ENCODE measurements at places on chromosomes 4 and X.

- DNase-seq: peak; percentile 98
Observed at GRCh38 chr4:185524888-185525863, 10.1 kb downstream of the PDLIM3 start.

- DNase-seq: no peak
Observed at GRCh38 chrX:113001836-113002235, 161.2 kb upstream of the AMOT start.

DNA sequence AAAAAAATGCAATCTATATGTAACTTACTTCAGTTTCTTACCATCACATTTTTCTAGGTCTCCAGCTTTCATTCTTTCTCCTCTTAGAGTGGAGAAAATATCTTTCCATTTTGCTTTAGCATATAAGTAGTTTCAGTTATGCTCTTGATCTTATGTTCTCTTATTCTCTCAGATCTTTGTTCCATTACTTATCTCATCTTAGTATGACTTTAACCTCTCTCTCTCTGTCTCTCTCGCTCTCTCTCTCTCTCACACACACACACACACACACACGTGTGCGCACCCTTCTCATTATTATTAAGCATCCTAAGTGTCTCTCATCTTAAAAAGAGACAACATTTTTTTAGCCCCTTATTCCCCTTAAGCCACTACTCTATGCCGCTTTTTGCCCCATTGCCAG lies 92.8 kb downstream of the FAAH2 start:
- no peak for DNase-seq

GRCh38 chr4:105329081-105329480 lies 144.8 kb downstream of the PPA2 start:
- DNase-seq: no peak

DNA sequence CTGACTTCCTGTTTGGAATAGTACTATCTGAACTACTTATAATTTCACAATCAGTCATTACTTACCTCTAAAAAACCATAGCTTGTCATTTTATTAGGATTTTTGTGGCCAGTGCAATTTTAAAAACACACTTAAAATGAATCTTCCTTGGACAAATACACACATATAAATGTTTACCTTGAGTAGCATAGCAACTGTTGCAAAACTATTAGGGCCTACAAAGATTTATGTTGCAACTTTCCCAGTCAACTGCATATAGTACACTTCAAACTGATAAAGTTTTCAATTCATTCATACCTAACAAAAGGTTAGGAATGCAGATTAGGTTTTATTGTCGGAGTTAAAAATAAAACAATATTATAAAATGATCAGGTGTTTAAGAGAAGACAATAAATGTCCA lies 193.0 kb downstream of the PDGFC start:
- peak; percentile 71 for DNase-seq

GRCh38 chrX:84865113-84865512 lies 138.6 kb upstream of the APOOL start:
- DNase-seq: peak; percentile 2

DNA sequence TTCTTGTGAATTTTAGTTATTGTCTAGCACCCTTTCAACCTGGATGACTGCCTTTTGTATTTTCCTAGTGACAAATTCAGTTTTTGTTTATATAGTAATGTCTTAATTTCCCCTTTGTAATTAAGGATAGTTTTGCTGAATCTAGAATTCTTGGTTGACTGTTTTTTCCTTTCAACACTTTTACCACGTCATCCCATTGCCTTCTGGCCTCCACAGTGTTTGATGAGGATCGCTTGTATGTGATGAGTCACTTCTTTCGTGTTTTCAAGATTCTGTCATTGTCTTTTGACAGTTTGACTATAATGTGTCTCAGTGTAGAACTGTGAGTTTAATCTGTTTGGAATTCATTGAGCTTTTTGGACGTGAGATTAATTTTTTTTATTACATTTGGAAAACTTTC lies 30.1 kb downstream of the KDM6A start:
- DNase-seq: peak; percentile 65

DNA sequence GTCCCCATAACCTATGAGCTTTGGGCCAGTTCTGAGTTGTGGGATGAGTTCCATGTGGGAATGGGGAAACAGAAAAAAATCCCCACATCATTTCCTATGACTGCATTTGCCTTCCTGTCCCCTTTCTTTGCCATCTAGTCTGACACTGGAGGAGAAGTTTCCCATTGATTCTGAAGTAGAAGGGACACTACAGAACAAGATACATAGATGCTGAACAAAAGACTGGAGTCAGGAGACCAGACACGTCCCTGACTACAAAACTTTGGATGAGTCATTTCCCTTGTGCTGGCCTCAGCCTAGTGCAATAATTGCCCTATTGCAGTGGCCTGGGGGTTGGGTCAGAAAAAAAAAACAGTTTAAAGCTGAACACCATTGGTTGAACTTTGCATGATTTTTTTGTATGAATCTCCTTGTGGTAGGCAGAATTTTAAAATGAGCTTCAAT lies 22.1 kb downstream of the BEX3 start:
- peak; percentile 89 for DNase-seq

GRCh38 chr4:55925241-55925640 lies 23.5 kb upstream of the CEP135 start:
- DNase-seq: peak; percentile 24

GRCh38 chr4:126018274-126018673 lies 703.5 kb downstream of the FAT4 start:
- DNase-seq: no peak

DNA sequence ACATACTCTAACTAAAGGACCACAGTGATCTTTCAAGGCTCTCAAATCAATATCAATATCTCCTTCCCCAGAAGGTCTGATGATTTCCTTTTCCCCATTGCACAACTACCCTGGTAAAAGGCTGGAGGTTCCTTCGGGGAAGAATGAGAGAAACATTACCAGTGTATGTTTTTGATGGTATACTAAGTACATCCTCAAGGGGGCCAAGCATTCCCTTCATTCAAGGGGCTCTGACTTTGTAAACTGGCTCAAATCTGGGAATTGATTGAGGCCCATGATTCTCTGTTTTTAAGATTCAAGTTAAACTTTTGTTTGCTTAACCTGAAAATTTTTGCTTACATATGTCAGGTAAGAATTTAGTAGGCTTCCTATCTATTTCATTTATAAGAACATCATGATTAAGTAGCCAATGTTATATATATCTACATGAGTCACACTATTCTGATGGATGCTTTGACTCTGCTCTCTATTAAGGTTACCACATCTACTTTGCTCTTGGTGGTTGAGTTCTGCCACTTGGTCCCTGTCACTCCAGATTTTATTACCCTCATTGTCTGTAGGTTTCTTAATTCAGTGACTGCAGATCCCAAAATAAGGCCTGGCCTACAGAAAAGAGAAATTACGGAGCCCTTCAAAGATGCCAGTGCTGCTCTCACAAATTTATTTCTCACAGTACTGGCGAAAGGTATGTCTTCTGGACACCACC lies 16.4 kb upstream of the GUCY1B1 start:
- DNase-seq: peak; percentile 7

- DNase-seq: peak; percentile 84
Observed at GRCh38 chr4:14513471-14513870, 488.8 kb upstream of the CPEB2 start.

- peak; percentile 17 for DNase-seq
Observed at GRCh38 chr4:184347251-184348239, 126.8 kb downstream of the IRF2 start.

DNA sequence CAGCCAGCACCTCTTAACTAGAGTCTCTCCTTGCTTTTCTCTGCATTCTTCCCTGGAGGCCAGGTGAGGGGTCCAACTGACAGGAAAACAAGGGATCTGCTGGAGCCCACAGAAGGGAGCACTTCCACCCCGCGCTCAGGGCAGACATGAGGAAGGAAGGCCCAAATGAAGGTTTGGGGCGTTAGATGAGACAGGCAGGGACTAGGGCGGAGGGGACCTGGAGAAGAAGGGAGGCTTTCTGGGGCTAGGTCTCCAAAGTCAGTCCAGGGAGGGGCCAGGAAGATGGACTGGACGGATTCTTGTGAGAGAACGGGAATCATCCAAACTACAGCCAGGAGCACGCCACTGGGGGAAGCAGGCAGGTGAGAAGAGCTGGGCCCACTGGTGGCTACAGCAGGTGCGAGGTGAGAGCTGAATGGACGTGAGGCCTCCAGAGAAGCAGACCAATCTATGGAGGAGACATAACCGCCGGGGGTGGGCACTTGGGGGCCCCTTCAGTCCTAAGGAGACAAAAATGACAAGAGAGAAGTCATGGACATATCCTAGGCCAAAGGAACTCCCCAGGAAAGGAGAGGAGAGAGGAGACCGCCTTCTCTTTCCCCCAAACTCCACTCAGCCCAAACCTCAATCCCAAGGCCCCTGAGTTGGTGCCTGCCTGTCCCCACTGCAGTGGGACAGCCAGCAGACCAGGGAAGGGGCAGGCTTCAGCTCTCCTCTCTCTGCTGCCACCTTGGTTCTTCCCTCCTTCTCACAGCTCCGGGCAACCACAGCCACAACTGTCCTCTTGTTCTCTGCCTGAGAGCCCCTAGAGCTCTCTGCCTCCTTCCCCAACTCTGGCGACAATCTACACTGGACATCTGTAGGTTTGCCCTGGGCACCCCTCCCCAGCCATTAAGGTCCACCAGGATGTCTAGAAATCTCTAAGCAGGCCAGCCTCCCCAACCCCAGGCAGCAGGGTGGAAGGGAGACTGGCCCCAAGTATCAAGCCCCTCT lies 7.0 kb downstream of the APLN start:
- DNase-seq: no peak

DNA sequence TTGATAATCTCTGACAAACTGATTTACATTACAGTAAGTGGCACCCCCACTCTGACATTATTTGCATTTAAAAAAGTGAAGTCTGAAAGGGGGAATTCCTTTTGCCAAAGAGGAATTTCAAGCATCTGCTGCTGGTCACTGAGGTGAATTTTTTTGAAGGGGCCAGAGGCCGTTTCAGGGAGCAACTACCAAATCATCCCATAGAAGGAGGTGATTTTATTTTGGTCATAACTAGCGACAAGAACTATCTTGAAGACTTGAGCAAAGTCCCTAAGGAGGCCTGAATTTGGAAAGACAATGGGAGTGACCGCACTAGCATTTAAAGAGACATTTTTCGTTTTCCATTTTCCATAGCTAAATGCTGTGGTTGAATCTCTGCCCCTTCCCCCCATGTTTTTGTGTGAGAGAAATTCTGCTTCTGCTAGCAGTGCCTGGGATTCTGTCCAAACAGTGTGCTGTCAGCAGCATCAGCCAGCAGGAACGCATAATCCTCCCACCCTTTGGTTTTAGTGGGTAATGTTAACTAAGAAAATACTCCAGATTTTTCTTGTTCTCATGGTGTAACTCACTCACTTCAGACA lies 110.1 kb upstream of the MED14 start:
- DNase-seq: peak; percentile 85

- no peak for DNase-seq
Observed at GRCh38 chr4:175641024-175641423, 171.0 kb downstream of the GPM6A start.

DNA sequence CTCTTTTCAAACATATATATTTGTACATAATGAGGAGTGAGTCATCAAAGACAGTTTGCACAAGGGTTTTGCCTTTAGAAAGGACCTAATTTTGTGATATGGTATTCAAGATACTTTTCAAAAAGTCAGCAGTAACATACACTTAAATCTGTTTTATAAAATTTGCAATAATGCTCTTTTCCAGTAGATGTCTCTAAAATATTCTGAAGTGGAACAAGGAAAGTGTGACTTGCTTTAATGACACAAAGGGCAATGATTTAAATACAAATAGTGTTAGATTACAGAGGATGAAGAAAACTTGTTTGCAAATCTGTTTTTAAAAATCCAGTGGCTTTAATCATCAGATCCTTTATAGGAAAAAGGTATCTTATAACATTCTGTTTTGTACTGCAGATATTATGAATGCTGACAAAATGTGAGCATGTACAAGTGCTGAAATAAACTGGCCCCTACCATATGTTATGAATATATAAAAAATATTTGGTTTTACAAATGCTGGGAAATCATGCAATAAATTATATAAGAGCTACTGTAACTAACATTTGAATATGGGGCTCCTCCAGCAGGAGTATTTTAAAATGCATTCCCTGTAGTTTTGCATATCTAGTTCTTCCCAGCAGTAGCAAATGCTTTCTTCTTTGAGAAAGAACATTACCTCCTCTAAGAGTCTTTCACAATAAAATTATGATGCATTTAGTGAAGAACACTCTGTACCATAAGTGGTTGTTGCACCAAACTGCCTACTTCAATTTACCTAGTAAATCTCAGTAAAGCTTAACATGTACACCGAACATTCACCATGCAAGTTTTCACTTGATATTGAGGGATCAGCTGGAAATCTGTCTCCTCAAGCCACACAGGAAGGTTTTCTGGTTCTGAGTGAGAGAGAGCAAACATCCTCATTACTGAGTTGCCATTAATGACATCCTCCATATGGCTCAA lies 20.2 kb downstream of the MMRN1 start:
- no peak for DNase-seq

DNA sequence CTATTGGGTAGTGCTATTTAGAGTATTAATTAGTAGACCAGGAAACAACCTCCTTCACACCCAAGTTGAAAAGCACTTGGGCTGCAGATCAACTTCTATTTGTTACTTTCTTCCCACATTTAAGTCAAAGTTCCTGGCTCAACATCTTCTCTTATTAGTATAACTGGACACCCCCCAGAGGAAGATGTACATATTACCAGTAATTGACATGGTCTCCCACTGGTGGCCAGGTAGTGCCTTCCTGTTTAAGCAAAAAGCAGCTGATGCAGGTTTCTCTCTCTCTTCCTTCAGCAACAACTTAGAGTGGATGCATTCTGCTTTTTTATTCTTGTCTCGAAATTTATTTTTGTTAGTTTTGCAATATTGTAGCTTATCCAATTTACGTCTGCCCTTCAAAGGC lies 438.1 kb downstream of the GBA3 start:
- DNase-seq: peak; percentile 8

DNA sequence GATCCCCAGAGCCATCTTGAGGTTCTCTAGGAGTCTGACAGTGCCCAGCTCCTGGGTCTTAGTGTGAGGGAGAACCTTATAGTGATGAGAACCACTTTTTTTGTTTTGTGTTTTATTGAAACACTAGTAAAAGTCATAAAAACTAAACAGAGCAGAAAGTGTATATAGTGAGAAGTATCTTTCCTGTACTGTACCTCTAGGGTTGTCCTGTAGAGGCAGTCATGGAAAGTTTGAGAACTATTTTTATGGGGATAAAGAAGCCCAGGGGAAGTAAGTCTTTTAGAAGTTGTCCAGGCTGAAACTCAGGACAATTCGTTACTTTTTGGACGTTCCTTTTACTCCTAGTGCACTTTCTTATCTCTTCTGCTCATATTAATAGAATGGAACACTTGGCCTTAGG lies 40.9 kb downstream of the ADH5 start:
- DNase-seq: no peak

GRCh38 chrX:138709886-138710791 lies 1.4 kb downstream of the FGF13 start:
- DNase-seq: no peak

DNA sequence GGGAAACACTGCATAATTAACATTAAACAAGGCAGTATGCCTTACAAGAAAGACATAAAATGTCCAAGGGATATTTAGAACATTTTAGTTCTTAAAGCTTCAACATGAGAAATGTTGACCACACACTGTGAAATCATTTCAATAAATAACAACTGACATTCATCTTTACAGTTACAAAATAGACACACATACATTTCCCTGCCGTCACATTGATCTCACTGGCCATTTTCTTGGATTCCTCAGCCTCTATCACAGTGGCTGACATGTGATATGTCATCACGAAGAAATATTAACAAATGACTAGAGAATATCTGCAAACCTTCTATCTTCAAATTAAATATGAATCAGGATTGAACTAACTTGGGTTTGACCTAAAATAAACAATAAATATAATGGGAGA lies 1.9 kb downstream of the CXCL2 start:
- no peak for DNase-seq
